ENCODE measurements at places on chromosomes 3 and 15. TPM values are rescaled to one million over a fixed set of nuclear protein-coding genes. Genes with fewer than 3 reads are reported as not detected.
A peak's percentile ranks its signal among the peaks of the same experiment; 100 is the strongest.

- no peak for DNase-seq
Observed at GRCh38 chr15:91116113-91117067, 16.3 kb downstream of the SV2B start.

- peak; percentile 96 for DNase-seq
Observed at GRCh38 chr3:184320104-184320445, 5.7 kb downstream of the EIF4G1 start.

The PGBD4 gene
- total RNA-seq = 1.5 TPM

- DNase-seq = no peak
Observed at GRCh38 chr3:71585131-71585530, 1.6 kb upstream of the FOXP1 start.

The PDIA5 gene
- total RNA-seq = 8.8 TPM

- no peak for DNase-seq
Observed at GRCh38 chr3:74021449-74021848, 396.7 kb upstream of the PDZRN3 start.

The GOLGA6L6 gene
- total RNA-seq = not detected

GRCh38 chr3:169246158-169246557 lies 417.4 kb downstream of the MECOM start:
- DNase-seq = no peak

DNA sequence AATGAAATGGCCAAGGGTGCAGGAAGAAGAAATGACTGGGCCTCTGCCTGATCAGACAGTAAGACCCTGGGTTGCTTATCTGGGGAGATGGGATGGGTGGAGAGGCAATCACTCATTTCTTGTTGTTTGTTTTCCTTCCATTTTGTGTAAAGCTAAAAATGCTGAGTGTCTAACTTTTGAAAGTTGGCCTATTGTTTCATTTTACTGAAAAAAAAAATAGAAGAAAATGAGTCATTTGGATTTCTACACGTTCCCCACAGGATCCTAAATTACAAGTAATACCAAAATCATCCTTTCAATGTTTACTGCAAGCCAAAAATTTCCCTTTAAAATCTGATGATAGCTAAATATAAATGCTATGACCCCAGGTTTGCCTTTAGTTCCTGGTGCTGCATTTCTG lies 30.6 kb downstream of the PTX3 start:
- DNase-seq = no peak

GRCh38 chr3:49535971-49536874 lies 18.1 kb upstream of the BSN start:
- DNase-seq = no peak

GRCh38 chr3:178569826-178570225 lies 33.6 kb downstream of the KCNMB2 start:
- no peak for DNase-seq

GRCh38 chr3:161852744-161853143 lies 356.1 kb downstream of the OTOL1 start:
- DNase-seq = no peak

DNA sequence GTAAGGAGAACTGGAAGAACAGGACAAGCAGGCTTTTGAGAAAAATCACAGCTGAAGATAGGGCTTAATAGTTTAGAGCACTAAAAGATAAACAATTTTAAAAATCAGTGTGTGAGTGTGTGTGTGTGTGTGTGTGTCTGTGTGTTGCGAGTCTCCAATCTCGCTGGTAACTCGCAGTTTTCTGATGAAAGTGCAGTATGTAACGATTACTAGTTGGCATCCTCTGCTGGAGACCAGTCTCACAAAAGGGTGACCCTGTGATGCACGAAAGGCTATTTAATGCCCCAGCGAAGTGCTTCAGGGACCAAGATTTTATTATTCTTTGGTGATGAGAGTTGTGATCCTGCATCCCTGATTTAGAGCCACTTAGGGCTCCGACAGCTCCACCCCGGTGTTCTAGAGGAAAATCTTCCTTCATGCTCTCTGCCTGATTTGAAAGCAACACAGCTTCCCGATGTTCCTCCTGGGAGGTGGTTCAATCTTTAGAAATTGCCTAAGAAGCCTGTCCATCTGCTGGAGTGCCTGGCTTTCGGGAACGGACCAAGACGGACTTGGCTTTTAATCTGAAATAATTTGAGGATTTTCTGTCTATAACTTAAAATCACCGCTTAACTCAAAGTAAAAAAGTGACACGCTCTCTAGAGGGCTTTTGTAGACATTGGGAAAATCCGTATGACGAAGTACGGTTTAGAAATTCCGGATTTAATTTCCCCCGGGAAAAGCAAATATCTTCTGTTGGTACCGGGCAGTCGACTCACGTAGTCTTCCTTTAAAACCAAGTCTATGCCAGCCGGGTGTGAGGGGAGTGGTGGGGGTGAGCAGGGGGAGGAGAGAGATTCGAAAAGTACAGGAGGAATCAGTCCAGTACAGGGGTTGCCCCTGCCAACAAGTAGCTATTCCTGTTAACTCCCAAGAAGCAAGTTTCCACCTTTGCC lies 1.1 kb upstream of the ALCAM start:
- DNase-seq = no peak

GRCh38 chr3:139353920-139354556 lies 10.2 kb downstream of the MRPS22 start:
- DNase-seq = no peak

- DNase-seq = no peak
Observed at GRCh38 chr15:52278636-52279367, 16.8 kb downstream of the MYO5C start.

DNA sequence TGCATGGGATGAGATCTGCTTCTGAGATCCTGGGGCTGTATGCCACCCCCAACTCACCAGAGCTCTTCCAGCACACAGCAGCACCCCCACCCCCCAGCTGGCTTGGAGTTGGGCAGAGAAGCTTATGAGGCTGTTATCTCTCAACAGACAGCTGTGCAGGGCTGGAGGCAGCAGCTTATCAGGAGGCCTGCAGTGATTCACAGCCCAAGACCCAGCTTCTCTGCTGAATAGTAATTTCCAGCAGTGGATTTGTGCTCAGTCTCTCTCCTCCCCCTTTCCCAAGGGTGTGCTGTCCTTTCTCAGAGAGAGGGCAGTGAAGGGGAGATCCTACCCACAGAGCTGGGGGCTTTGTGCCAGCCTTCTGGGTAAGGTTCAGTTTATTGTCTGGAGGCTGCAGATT lies 2.1 kb downstream of the RPP25 start:
- no peak for DNase-seq

DNA sequence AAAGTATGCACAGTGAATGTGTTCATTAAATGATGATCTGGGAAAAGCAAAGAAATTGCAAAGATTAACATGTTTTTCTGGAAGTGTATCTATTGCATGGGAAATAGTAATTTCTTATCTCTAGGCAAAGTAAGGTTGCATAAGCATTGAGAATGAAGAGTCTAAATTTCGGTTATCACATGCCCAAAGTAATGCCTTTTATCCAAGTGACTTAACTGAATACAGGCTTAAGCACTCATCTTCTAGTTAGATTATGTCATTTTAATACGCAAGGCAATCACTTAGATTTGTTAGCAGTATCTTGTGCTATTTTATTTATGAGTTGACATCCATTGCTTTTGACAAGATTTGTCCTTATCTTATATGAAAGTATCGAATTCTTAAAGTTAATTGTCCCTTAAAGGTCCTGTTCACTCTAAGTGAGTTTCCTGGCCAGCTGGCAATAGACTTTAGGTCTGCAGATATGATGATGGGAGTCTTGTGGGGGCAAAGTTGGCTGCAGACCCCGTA lies 100.5 kb downstream of the NAALADL2 start:
- no peak for DNase-seq

DNA sequence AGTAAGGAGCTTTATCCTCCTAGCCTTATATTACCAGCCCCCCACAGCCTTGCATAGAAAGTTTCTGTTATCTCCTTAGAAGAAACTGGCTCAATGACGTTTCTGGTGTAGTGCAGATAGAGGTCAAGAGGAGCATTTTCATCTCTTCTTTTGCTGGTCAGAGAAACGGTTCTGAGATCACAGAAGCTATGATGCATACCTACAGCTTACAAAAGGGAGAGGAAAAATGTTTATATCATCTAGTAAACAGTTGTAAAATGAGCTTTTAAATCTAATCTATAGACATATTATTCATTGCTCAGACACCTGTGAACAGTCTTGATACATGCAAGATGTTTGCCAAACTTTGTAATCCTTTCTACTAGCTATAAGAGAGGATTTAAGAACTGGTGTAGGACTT lies 68.0 kb downstream of the GMPS start:
- no peak for DNase-seq

- DNase-seq = no peak
Observed at GRCh38 chr15:51335087-51335486, 3.3 kb downstream of the CYP19A1 start.

- DNase-seq = no peak
Observed at GRCh38 chr3:167835953-167836352, 100.4 kb downstream of the SERPINI1 start.

The GPR156 gene
- total RNA-seq = 0.11 TPM

GRCh38 chr15:79990997-79991334 lies 20.0 kb upstream of the BCL2A1 start:
- DNase-seq = no peak

GRCh38 chr3:138082085-138082991 lies 33.1 kb downstream of the DZIP1L start:
- no peak for DNase-seq

DNA sequence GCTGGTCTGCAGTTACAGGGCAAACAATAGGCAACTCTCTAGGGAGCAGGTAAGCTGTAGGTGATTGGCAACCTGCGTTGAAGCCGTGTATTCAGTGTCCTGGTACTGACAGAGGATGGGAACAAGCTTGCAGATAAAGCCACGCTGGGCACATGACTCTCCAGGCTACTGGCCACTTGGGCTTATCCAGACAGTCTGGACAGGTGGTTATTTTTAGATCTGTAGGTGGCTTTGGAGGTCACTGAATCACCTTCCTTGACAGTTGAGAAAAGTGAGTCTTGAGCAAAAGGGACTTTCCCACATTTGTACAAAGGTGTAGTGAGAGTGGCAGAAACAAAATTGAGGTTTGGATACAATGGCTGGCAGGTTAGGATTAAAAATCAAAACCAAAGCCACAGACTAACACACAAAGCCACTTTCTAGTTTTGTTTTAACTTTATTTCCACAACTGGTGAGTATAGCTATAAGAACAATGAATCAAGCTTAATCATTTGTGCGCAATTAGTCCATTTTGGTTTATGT lies 22.3 kb upstream of the IL1RAP start:
- peak; percentile 77 for DNase-seq

DNA sequence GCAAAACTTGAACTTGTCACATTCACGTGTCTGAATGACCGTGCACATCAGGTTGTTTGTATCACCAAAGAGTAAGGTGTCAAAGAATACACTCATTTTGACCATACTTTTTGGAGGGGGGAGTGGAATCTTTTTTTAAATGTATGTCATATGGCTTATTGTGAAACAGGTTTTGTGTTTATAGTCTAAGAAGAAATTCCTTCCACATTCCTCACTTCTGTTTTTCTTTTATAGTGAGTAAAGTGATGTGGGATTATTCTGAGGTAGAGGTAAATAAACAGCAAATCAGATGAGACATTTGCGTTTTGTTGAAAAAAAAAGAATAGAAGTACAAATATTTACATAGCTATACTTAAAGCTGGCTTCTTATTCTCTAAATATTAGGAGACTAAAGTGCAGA lies 33.0 kb downstream of the SRP14 start:
- no peak for DNase-seq

The LDHAL6B gene
- not detected for total RNA-seq

The KBTBD13 gene
- 3.3 TPM for total RNA-seq

GRCh38 chr3:172476347-172476746 lies 28.1 kb upstream of the GHSR start:
- no peak for DNase-seq

DNA sequence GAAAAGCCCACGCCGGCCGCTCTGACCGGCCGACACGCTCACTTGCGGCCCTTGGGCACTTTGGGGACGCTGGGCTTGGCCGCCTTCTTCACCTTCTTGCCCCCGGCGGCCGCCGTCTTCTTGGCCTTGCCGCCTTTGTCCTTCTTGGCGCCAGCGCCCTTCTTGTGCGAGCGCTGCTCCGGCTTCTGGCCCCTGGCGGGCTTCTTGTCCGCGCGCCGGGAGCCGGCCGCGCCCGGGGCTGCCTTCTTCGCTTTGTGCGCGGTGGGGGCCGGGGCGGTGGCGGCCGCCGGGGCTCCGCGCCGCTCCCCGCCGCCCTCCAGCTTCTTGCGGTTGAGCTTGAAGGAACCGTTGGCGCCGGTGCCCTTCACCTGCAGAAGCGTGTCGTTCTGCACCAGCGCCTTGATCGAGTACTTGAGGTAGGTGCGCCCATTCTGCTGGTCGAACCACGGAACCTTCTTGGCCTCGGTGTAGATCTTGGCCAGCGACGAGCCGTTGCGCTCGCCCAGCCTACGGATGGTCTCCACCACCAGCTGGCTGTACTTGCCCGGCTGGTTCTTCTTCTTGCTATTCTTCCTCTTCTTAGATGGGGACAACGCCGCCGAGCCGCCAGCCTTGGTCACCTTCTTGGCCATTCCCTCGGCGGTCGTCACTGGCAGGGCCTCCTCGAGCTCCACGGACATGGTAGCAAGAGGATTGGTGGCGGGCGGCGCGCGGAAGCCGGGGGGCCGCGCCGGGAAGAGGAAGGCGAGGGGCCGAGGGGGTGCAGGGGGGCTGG lies 36.7 kb downstream of the HMCES start:
- DNase-seq = no peak

The SPRED1 gene
- total RNA-seq = 12.7 TPM

- no peak for DNase-seq
Observed at GRCh38 chr3:20056725-20057611, 16.7 kb downstream of the KAT2B start.

DNA sequence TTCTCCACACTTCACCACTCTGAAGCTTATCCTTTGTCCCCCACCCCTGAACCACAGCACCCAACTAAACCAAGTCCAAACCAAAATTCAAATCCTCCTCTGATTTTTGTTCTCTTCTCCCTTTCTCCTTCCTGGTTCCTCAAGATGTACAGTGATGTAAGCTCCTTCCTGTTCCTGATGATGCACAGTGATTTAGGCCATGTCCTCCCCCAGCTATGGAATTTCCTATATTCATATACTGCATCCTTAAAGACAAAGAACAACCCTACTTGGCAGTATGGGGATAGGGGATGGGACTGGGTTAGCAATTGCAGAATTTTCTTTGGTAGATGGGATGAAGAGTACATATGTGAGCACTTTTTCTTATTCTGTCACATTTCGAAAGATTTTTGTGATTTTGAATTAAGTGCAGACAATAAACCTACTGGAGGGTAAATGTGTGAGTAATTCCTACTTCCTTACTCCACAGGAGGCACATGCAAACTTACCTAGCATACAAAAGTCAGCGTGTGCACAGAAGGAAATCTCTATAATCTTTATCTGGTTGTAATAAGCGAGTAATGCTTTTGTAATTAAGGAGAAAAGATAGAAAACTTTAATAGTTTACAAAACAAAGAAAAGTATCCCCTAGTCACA lies 125.0 kb downstream of the ANO10 start:
- DNase-seq = no peak

The HGD gene
- total RNA-seq = 0.73 TPM

DNA sequence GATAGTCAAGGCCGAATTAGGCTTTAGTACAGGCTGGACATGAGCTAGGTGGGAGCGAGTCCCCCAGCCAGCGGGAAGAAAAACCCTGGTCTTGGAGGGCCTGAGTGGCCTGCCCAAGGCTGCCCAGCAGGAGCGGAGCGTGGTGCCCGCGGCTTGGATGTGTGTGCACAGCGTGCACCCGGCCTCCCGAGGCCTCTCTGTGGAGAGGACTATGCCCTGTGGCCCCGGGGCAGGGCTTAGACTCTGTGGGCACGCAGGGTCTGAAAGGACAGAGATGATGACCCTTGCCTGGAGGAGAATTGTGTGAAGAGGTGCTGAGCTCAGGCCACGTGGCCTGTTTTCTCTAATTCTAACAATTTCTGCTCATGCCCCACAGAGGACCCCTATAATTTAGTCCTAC lies 124.6 kb upstream of the IQSEC1 start:
- DNase-seq = no peak

All from cardiac septum (tissue), 1 donor.